ENCODE measurements at places on chromosomes 2 and 18. TPM values are rescaled to one million over a fixed set of nuclear protein-coding genes. Genes with fewer than 3 reads are reported as not detected.
A peak's percentile ranks its signal among the peaks of the same experiment; 100 is the strongest.

The RNF144A gene
- 13.6 TPM for total RNA-seq

DNA sequence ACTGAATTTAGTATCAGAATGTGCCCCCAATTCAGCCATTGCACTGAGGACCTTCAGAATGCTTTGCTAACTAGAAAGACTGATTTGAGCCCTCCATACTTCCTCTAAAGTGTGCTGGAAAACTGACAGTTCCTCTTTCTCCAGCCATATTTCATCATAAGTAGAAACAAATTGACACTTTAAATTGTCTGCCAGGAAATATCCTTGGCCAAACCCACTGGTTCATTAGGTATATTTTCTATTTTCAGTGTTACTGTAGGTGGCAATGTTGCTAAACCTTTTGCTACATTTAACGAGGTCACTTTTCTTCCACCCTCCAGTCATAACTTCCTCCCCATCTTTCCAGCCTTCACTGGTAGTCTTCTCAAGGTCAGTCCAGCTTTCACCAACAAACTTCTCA is 21.5 kb downstream of the SP5 start:
- DNase-seq: no peak

GRCh38 chr2:117953231-117953630 is 60.6 kb downstream of the CCDC93 start:
- no peak for DNase-seq

DNA sequence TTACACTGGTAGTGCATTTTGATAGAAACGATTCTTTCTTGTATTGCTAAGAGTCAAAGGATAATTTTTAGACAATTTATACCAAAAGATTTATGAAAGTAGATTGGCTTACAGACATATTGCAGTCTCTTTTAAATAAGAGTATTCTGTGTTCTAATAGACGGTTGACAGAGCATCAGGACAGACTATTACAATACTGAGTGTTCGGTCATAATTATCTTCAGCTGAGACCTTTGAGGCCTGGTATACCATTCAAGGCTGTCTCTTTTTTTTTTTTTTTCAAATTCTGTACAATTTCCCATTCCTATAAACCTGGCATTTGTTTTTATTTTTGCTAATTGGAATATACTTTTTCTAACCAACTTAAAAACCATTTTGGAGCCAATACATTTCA is 140.6 kb upstream of the NOSTRIN start:
- DNase-seq: no peak

DNA sequence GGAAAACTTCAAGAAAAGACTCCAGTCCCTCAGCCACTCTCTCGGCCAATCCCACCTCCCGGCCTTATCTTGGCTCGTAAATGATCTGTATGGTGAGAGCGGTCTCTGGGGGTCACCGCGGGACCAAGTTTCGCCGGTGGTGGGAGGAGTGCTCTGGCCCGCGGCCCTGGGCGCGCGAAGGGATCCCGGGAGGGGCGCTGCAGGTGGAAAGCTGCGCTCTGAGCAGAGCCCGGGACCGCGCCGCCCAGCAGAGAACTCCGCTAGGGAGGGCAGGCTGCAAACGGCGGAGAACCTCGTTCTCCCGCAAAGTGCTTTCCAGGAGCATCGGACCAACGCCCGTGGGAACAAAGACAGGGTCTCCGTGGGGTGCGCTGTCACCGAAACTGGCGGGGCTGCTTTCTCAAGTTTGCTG is 622 bp downstream of the LRP2 start:
- DNase-seq: no peak

DNA sequence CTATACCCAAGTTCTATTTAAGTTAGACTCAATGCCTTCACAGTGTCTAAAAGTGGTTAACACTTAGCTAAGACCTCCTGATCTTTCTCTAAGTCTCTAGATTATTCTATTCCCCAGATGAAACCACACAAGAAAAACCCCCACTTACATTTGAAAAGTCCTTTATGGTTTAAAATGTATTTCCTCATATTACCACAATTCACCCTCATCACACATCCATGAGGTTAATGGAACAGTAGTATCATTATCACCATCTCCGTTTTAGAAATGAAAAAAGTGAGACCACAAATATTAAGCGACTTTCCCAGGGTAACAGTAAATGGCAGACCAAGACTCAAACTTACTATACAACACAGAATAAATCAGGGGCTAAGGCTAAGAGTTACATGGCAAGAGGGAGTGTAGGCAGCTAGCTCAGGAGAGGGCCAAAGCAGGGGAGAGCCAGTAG is 28.6 kb downstream of the EPG5 start:
- DNase-seq: no peak

GRCh38 chr2:54955358-54956110 is 94.7 kb downstream of the RTN4 start:
- no peak for DNase-seq

GRCh38 chr2:30392097-30392496 is 54.9 kb upstream of the LCLAT1 start:
- no peak for DNase-seq

- DNase-seq: peak; percentile 19
Observed at GRCh38 chr2:162106146-162106551, 32.1 kb upstream of the DPP4 start.

DNA sequence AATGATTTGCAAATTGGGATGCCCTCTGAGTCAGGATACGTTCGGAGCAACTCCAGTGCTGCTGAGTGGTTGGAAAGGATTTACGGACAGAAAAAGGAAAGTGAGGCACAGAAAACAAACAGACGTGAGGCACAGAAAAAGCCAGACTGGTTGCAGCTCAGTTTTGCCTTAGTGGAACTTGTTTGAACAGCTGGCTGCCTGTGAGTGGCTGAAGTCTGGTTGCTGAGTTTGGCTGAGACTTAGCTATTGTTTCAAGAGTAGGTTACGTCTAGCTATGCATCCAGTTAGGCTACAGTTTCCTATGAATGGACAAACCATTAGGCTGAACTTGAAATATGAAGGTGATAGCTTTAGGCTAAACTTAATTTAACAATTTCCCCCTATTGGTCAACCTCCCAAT is 256.6 kb downstream of the VAPA start:
- DNase-seq: no peak

GRCh38 chr18:46034230-46034629 is 37.8 kb downstream of the PSTPIP2 start:
- DNase-seq: peak; percentile 73

Measured in A673 (cell line).